ENCODE measurements at places on chromosomes 6 and 20. TPM values are rescaled to one million over a fixed set of nuclear protein-coding genes. Genes with fewer than 3 reads are reported as not detected.
A peak's percentile ranks its signal among the peaks of the same experiment; 100 is the strongest.

Gene NCOA5
- 11.2 TPM for total RNA-seq

Gene GHRH
- not detected for total RNA-seq

Gene MOG
- total RNA-seq = not detected

Gene OSER1
- 18.5 TPM for total RNA-seq

Gene CENPQ
- 6.6 TPM for total RNA-seq

Gene SLC22A23
- total RNA-seq = 49.3 TPM

Gene FAXC
- total RNA-seq = 7.6 TPM

Gene KCNB1
- total RNA-seq = not detected

Gene FKBP1A
- 139 TPM for total RNA-seq

Gene PAK5
- total RNA-seq = 1.3 TPM

Gene MEP1A
- total RNA-seq = not detected

Gene FAM217A
- total RNA-seq = not detected

GRCh38 chr6:137777687-137778075 lies 89.4 kb upstream of the TNFAIP3 start:
- DNase-seq = no peak

DNA sequence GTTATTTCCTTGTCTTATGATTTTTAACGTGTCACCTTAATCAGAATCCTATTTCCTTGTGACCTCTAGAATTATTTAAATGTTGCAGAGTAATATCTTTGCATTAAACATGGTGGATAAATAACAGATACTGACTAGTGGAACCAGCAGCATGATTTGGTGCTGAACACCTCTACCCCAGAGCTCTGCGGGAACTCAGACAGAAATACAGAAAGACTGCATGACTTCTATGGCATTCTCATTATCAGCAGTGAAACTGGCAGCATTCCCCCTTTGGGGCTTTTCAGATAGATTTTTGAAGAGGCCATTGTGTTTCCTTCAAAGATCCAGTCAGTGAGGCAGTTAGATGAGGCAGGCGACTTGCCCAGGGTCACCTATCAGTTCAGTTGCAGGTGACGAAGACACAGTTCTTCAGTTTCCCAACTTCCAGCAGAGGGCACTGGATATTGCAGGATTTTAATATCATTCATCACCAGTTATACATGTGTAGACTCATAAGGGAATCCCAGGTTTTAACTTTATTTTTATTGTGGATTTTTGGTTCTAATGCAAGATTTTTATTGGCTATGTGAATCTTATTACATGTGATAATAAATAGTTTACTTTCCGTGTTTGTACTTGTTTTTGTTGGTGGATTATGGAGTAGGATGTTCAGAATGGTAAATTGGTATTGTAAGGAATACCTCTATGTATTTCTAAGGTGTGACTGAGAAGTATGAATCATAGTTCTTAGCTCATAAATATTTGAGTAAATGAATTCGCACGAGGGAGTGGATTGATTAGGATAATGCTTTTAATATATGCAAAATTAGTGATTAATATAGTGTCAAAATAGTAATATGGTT lies 81.3 kb downstream of the AFDN start:
- peak; percentile 50 for DNase-seq

GRCh38 chr6:129923530-129924250 lies 62.6 kb upstream of the TMEM244 start:
- no peak for DNase-seq

DNA sequence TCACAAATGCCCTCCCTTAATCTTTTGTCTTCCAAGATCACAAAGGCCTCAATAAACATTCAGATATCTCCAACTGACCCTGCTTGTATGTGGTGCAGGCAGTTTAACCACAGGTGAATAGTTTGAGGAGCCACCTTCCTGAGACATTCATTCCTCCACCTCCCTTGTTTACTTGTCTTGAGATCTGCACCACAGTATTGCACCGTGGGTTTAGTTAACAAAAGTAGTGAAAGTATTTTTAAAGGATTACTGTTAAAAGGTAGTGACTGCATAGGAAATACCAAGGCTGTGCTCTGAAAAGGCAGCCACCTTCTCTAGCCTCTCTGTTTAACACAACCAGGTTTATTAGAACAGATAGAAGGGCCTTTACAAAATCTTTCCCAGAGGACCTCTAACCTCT lies 46.5 kb downstream of the SESN1 start:
- no peak for DNase-seq

DNA sequence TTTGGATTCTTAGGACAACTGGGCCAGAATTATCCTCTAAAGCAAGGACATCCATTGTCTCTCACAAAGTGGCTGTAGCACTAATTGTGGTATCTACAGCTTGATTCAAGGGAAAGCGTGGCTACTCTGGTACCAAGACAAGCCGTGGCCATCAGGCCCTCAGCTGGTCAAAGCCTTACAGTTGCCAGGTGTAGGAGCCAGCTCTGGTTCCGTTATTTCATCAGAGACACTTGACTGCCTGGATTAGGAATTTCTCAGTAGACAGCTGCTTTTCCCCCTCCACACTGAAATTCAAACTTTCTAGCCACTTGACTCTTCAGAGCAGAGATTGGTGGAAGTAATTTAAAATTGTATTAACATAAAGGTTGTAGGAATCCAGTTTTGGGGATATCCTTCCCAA lies 104.2 kb downstream of the ANKS1A start:
- no peak for DNase-seq

- no peak for DNase-seq
Observed at GRCh38 chr6:112911959-112912358, 564.8 kb downstream of the RFPL4B start.

GRCh38 chr6:98838975-98839374 lies 4.6 kb downstream of the POU3F2 start:
- no peak for DNase-seq

GRCh38 chr6:29414588-29414987 lies at the start of gene OR12D1:
OR12D1 (plus strand) TSS chr6:29414928.
- DNase-seq = peak; percentile 65

- no peak for DNase-seq
Observed at GRCh38 chr6:155544677-155545076, 89.0 kb upstream of the NOX3 start.

GRCh38 chr6:106026748-106027715 lies 59.1 kb upstream of the PRDM1 start:
- DNase-seq = peak; percentile 20

DNA sequence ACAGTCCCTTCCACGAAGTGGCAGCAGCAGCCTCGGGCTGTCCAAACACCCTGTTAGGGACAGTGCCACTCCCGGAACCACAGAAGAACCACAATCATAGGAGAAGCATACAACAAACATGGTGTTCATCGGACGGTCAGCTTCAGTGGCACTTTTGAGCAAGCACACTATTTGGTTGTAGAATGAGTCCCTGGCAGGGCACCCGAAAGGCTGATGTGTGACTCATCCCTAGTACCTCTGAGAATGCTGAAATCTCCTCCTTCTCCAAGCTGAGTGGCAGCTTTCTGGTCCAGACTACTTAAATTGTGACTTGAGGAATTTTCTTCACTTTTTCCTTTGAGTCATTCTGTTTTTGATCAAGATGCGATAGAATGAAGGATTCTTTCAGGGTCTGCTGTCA lies 282.5 kb downstream of the ESR1 start:
- peak; percentile 70 for DNase-seq

DNA sequence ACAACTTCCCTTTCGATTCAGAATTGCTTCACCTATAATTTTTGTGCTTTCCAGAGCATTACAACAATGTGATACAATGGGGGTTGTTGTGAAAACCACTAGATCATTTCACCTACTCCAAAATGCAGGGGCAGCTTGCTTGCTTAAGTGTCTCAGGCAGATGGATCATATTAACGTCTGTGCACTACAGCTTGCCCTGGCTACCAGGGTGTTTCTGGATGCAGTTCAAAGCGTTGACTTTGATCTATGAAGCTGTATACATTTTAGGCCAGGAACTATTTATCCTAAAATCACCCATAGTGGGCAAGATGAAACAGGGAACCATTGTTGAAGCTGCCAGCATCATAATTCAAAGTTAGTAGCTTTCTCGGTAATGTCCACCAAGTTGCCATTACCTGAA lies 339.5 kb upstream of the HSF2 start:
- no peak for DNase-seq

DNA sequence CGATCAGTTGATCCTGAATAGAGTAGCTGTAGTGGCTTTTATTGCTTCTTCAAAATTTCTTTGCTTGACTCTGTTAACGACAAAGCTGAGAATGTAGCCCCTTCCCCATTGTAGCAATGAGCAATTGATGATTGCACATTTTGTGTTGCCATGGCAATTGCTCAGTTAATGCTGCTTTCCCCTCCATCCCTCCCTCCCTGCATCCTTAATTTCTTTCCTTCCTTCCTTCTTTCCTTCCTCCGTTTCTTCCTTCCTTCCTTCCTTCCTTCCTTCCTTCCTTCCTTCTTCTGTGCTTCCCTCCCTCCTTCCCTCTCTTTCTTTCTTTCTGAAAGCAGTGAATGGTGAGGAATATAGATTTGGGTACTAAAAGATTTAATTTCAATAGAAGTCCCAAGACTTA lies 557.3 kb upstream of the MAP3K7 start:
- DNase-seq = no peak

DNA sequence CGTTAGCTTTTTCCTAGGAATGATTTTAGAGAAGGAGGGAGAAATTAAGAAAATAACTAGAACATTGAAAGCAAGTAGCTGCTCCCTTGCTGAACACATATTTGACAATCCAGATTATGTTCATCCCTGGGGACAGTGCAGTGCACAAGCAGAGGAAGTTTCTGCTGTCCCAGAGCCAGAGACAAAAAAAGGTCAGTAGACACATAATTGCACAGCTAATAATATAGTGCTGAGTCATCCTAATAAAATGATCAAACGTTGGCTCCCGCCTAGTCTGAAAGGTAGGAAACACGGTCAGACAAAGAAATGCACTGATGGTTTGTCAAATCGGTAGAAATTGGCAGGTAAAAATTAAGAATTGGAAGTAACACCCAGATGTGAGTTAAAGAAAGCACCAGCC lies 21.7 kb upstream of the SSTR4 start:
- peak; percentile 23 for DNase-seq

DNA sequence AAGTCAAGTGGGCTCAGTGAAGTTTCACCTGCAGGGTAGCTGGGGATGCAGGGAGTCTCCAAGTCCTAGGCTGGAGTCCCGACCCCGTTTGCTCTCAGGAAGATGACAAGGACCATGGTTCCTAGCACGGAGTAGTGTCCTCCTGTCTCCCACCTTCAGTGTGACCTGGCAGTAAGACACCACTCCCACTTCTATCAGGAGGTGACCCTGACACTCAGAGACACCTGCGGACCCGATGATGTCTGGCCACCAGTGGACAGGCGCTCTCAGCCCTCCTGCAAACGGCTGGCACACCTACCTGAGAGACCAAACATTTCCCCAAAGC lies 1.1 kb downstream of the SOD2 start:
- DNase-seq = no peak

DNA sequence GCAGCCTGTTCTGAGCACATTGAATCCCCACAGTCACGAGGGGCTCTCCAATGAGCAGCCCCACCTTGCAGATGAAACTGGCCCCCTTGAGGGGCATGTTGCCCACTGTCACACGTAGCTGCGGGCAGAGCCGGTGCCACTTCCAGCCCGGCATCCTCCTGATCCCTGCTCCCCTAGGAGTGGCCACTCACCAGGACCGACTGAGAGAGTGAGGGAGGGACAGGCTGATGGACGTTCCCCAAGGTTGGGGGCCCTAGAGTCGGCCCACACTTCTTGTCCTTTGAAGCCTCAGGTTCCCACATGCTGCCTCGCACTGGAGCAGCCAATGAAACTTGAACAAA lies 10.5 kb downstream of the ENTPD6 start:
- DNase-seq = no peak

DNA sequence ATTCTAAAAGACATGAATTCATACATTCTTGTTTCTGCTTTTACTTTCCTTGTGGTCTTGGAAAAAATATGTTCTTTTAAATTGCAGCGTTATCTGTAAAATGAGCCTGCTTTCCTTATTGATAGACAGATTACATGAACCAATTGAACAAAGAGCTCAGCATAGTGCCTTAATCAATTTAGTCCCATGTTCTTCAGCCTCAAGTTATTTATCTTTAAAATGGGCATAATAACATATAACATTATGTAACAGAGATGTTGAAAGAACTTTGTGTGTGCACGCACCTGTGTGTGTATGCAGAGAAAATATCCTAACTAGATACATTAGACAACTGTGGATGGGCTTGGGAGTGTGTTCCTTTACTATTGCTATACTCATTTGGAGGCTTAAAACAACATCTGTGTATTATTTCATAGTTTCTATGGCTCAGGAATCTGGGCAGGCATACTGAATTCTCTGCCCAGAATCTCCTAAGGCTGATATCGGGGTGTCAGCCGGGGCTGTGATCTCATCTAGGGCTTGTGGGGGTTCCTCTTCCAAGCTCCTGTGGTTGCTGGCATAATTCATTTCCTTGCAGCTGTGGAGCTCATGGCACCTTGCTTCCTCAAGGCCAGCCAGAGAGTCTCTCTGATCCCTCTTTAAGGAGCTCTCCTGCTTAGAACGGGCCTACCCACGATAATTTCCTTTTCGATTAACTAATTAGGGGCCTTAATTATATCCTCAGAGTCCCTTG lies 194.1 kb downstream of the ARID1B start:
- no peak for DNase-seq

DNA sequence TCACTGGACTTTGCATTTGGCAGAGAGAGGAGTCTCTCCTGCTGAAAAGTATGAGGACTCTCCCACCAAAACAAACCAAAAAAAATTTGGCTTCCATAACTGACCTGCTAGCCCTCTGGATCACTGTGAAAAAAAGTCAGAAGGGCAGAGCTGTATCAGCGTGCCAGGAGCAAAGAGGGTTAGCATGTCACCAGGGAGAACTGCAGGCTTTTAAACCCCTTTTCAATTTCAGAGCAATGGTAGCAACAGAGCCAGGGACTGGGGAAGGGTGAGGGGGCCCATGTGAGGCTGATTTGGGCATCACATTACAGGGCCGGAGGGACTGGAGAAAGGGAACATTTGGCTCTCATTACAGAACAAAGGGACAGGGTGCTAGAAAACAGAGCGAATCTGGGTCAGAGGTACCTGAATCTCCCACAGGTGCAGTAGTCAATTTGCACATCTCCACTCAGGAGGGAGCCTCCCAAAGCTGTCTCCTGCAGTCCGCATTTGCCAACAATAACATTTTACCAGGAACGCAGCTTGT lies 185.7 kb upstream of the EYA4 start:
- DNase-seq = no peak

GRCh38 chr6:12474167-12475140 lies 184.3 kb downstream of the EDN1 start:
- DNase-seq = peak; percentile 81

DNA sequence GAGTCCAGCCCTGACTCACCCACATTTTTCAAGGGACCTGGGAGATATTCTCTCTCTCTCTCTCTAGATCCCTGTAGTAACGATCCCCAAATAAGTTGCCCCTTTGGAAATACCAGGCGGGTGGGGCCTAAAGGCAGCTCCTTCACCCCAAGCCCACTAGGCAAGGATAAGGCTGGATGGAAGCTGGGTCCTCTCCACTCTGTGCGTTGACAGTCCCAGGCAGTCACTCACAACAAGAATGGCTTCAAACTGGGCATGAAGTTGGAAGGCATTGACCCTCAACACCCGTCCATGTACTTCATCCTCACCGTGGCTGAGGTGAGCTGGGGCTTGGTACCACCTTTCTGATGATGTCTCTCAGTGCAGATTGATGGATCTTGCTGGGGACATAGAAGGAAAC lies 21.6 kb downstream of the L3MBTL1 start:
- DNase-seq = no peak
